ENCODE measurements at places on chromosomes 5 and 9.

DNA sequence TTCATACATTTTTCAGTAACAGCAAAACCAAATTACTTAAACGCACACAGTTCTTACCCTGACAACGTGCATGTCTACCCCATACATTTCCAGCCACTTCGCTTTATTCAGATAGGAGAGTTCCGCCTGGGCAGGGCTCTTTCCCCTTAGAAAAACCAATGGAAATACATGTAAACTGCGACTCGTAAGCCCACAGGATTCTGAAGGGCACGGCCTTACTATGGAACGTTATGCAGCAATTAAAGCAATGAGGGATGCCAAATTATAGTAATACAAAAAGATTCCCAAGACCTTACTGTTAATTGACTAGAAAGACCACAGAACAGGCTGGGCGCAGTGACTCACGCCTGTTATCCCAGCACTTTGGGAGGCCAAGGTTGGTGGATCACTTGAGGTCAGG lies 64.5 kb downstream of the EPB41L4B start:
- DNase-seq: no peak

DNA sequence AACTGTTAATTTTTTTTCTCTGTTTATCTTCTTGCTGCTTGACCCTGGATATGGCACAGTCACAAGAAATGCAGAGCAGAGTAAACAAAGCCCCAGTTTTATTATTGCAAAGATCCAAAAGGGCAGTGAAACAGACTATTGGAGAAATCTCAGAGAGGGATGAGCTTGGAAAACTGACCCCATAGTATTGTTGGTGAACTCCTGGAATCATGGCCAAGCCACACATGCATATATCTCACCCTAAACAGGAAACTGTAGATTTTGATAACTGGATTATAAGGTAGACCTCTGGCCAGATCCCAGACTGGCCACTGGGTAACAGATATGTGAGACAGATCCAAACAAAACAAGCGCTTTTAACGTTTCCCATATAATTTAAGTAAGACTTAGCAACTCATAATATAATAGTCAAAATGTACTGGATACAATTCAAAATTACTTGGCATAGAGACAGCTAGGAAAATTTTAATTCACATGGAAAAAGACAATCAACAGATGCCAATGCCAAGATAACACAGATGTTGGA lies 263.5 kb upstream of the SEMA6A start:
- no peak for DNase-seq

DNA sequence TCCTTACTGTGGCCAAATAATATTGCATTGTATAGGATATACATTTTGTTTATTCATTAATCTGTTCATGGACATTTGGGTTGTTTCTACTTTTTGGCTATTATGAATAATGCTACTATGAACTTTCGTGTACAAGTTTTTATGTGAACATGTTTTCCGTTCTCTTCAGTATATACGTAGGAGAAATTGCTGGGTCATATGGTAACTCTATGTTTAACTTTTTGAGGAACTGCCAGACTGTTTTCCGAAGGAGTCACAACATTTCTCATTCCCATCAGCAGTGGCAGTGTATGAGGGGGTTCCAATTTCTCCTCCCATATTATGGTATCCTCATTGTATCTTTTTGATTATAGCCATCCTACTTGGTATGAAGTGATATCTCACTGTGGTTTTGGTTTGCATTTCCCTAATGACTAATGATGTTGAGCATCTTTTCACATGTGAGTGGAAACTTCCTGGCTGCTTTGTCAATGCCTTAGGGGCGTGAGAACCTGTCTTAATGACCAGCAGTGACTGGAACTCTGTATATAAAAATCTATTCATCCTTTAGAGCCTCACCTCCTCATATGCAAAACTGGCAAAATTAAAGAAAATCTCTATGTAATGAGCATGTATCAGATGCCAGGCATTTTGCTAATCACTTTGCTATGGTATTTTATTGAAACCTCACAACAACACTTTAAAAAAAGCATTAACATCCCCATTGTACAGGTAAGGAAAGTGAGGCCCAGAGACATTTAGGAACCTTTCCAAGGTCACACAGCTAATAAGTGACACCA lies 47.8 kb upstream of the TGFBR1 start:
- no peak for DNase-seq

GRCh38 chr5:155085282-155085989 lies 71.9 kb downstream of the KIF4B start:
- no peak for DNase-seq

GRCh38 chr9:99140685-99141314 lies 35.9 kb downstream of the TGFBR1 start:
- DNase-seq: no peak

GRCh38 chr9:124257070-124257843 lies 492 bp upstream of the NEK6 start:
- DNase-seq: no peak

DNA sequence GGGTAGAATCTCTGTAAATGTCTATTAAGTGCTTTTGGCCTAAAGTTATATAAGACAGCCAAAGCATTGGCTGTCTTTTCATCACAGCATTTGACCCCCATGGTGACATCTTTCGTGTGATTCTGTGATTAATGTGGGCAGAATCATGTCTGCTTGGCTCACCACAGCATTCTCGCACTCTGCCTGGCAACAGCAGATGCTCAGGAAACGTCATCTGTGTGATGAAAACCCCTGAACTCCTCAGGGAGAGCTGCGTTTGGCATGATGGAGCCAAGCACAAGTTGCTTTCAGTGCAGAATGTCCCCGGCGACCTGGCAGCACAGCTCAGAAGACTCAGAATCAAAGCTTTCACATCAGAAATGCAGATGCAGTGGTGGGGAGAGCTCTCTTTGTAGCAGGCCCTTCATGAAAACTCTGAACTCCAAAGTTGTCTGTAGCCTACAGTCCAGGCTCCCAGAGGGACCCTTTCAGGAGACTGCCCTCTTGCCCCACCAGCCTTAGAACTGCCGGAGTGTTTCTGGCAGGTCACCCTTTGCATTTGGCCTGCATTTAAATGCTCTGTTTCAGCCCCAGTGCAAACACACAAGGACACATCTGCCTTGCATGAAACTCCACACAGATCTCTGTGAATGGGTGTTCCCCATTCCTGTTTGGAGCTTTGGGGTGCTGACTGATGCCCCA lies 155.6 kb upstream of the PANK3 start:
- DNase-seq: no peak

- DNase-seq: no peak
Measured at GRCh38 chr5:24474685-24475084, 170.1 kb downstream of the CDH10 start.

- no peak for DNase-seq
Measured at GRCh38 chr9:70136632-70137031, 93.0 kb downstream of the MAMDC2 start.

DNA sequence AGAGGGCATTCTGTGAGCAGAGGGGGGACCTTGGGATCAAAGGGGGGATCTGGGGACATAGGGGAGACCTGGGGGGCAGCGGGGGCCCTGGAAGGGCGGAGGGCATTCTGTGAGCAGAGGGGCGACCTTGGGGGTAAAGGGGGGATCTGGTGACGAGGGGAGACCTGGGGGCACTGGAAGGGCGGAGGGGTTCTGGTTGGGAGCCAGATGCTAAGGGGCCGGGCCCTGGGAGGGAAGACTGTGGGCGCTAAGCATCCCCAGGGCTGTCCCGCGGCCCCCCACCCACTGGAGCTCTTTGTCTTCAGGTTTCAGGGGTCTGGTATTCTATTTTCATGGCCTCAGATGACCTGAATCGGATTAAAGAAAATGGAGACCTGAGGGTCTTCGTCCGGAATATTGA lies 748 bp downstream of the LCN9 start:
- DNase-seq: no peak

DNA sequence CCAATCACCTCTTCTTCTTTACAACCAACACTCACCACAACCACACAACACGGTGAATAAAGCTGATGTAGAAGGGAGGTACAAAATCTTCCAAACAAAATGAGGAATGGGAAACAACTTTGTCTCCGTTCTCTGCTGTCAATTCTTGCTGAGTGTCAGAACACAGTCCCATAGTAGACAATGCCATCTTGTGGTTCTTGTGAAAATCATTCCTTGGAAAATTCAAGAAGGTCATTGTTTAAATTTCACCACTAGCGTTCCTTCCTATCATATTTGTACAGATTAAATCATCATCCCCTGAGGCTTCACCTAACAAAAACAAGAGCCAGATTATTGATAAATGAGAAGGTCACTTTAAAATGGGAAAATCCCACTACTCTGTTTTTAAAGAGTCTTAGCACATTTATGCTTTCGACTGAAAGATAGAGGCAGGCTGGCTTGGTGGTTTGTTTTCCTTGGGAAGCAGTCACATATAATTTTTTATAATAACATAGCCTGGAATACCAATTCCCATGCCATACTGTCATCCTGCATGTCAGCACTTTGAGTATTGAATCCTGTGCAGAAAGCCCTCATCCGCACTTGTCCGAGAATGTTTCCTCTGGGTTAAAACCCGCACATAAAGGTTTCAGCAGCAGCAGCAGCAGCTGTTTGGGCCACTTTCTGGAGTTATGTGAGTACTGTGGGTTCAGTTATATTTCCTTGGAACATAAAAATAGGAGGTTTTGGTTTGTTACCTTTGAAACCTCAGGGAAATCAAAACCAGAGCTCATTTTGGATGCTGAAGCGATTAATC lies 395.0 kb upstream of the SMARCA2 start:
- no peak for DNase-seq

DNA sequence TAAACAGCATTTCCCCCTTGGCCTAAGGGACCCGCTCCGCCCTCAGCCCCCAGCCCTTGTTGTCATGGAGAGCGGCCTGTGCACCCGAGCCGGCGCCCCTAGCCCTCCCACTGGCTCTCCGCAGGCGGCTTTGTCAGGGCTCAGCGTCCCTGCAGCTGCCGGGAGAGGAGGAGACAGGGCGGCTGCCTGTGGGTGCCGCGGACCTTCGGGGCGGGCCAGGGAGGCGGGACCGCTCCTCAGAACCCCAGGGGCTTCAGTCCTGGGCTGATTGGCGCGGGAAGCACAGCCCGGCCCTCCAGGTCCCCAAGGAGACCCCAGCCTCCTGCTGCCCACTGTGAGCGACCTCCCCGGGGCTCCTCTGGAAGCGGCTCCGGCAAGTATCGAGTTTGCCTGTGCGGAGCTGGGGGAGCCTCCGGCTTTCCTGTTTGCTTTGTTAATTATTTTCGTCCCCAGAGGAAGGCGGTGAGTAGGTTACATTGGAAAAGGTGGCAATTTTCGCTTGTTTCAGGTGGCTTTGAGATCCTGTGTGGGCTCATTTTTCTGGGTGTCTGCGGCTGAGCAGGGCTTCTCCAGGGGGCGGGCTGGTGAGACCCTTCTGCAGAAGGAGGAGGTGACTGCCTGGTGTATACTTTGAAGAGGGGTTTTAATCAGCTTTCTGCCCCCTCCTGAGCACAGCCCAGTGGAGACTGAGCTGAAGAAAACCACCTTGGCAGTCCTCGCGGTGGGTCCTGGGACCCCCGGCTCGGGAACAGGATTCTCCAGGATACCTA lies at the start of gene FGD3:
Gene FGD3 (plus strand): TSS at position 256 of the 770 bp plus-strand sequence. CDS start 28,734 bp downstream, outside the sequence.
- peak; percentile 44 for DNase-seq

GRCh38 chr5:173919443-173919842 lies 31.3 kb downstream of the CPEB4 start:
- DNase-seq: no peak

DNA sequence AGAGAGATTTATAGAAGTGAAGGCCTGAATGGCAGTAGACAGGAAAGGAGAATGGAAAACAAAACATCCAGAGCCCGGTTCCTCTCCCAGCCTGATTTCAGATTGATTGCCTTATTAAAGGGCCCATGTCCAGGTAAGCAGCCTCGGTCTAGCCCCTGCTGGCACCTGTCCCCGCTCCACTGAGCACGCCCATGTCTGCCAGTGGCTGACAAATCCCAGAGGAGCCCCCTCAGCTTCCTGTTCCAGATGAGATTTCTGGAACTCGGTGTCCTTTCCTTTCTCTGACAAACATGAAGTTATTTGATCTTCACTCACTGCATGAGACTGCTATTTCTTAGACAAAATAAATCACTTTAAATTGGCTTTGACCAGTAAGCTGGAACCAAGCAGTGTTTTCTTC lies 187.0 kb upstream of the ADCY2 start:
- no peak for DNase-seq

- no peak for DNase-seq
Measured at GRCh38 chr9:127502706-127503378, 51.5 kb downstream of the LRSAM1 start.

GRCh38 chr5:95590880-95591279 lies 29.0 kb upstream of the GPR150 start:
- no peak for DNase-seq

- DNase-seq: no peak
Measured at GRCh38 chr9:107789001-107789700, 299.6 kb upstream of the KLF4 start.

DNA sequence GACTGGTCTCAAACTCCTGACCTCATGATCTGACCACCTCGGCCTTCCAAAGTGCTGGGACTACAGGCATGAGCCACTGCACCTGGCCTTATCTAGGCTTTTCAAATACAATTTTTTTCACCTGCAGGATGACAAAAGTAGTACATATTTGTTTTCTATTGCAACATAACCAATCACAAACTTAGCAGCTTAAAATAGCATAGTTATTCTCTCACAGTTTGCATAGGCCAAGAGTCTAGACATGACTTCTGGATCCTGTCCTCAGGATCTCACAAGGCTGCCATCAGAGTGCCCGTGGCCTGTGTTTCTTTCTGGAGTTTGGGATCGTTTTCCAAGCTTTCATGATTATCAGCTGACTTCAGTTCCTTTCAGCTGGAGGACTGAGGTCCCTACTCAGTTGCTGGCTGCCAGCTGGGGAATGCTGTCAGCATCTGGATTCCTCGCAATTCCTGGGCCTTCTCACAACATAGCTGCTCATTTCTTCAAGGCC lies 348.9 kb downstream of the ARHGEF28 start:
- no peak for DNase-seq

GRCh38 chr5:109141222-109142200 lies 268.3 kb downstream of the PJA2 start:
- DNase-seq: no peak

DNA sequence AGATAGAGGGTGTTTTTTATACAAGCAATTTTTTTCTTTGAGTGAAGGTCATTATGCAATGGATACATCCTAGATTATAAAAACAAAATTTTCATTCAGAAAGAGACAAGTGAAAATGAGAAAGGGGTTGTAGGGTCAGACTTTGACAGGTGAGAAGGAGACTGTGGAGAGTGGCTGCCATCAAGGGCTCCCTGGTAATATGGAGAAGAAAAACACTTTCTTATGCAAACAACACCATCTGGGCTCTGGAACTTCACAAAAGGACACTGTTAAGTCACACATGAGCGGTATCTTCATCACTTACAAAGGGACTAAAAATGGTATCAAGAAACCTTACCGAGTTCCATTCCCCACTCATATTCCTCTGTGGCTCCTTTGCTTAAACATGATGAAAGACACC lies 23.5 kb downstream of the C7 start:
- DNase-seq: no peak
